Dermis blood vessel endothelial cell (primary cell): ENCODE measurements at places on chromosomes 1 and 21. TPM values are rescaled to one million over a fixed set of nuclear protein-coding genes. Genes with fewer than 3 reads are reported as not detected.
A peak's percentile ranks its signal among the peaks of the same experiment; 100 is the strongest.

GRCh38 chr1:59880735-59881134 lies 45.8 kb downstream of the CYP2J2 start:
- no peak for DNase-seq

- no peak for DNase-seq
Observed at GRCh38 chr21:42564561-42564971, 50.9 kb downstream of the SLC37A1 start.

DNA sequence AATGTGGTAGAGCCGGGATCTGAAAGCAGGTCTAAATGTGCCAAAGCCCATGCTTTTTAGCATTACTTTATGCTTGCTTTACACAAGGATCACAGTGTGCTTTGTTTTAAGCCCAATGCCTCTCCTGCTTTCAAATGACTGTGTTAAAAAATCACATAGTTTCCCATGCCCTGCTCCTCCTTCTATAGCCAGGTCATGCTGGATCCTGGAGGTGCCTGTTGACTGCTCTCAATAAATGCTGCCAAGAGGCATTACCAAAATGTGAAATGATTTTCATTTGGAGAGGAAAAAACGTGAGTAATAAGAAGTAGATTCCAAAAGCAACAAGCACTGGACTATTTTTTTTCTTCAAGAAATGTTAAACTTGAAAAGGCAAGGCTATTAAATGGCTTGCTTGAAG lies 420.7 kb upstream of the USP24 start:
- DNase-seq: no peak

GRCh38 chr21:32666258-32666657 lies 54.1 kb upstream of the CFAP298 start:
- DNase-seq: no peak

DNA sequence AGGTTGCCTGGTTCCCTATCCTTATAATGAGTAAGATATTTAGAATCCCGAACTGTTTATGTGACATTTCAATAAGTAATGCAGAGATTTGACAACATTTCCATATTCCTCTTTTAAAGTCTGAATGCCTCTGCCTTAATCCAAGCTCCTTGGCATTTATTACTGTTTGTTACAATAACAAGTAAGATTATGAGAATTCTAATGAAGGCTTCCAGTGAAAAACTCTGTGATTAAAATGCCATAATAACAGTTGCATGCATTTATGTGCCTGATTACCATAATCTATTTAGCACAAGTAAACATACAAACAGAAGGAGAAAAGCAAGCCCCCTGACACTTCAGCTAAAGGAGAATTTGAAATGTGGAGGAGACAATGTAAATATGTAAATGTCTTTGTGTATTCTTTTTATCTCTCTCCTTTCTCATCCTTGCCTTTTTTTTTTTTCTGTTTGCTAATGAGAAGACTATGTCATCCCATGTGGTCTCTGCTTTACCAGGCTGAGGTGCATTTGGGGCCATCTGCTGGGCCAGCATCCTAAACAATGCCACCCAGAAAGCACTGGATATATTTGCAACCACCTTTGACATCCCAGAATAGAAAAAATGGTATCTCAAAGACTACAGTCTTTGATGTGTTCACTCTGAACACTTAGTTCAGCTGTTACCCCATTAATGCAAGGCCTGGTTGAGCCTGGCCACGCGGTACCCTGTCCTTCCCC lies 17.2 kb upstream of the OLIG2 start:
- no peak for DNase-seq

- no peak for DNase-seq
Observed at GRCh38 chr1:203507759-203508158, 13.8 kb downstream of the OPTC start.

- DNase-seq: peak; percentile 77
Observed at GRCh38 chr1:159817276-159818041, 9.2 kb upstream of the SLAMF8 start.

DNA sequence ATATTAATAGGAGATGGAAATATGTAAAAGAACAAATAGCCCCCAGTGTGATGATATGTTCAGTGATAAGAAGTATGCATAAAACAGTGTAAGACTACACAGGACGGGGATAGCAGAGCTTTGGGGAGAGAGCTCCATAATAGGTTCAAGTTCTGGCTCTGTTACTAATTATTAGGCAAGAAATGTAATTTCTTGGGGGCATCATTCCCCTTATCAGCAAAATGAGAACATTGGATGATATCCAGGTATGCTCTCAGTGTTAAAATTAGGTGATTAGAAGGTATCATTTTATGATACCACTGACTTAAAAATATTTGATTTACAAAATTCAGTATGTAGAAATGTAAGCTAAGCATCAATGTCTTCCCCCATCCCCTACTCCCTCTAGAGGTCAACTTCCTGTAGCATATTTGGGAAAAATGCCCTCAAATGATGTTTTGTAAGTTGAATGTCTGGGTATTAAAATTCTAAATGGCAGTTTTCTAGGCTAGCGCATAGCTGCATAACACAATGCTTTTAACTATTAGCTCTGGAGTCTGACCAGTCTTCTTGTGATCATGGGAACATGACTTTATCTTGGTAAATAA lies 585.7 kb upstream of the CAMK1G start:
- peak; percentile 32 for DNase-seq

GRCh38 chr1:168505006-168505405 lies 38.8 kb downstream of the XCL2 start:
- no peak for DNase-seq

DNA sequence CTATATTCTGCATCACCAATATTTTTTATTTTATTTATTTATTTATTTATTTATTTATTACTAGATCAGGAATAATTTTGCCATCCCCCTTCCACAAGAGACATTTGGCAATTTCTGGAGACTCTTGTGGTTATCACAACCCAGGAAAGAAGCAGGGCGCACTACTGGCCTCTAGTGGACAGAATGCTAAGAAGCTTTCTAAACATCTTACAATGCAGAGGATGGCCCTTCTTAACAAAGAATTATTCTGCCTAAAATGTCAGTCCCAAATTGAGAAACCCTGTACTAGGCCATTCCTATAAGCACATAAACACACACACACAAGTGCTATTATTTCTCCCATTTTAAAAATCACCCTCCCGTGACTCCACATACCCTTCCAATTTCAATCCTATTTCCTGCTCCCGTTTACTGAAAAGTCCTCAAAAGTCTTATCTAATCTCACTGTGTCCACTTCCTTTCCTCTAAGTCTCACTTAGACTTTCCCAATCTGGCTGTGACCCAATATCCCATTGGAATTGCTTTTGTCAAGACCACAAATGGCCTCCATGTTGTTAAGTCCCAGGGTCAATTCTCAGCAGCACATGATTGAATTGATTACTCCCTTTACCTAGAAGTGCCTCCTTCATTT lies 43.7 kb upstream of the RNF11 start:
- DNase-seq: peak; percentile 85

GRCh38 chr1:67559222-67559700 lies 125.7 kb upstream of the GADD45A start:
- DNase-seq: no peak

GRCh38 chr21:46229133-46229922 lies 754 bp upstream of the LSS start:
- no peak for DNase-seq

DNA sequence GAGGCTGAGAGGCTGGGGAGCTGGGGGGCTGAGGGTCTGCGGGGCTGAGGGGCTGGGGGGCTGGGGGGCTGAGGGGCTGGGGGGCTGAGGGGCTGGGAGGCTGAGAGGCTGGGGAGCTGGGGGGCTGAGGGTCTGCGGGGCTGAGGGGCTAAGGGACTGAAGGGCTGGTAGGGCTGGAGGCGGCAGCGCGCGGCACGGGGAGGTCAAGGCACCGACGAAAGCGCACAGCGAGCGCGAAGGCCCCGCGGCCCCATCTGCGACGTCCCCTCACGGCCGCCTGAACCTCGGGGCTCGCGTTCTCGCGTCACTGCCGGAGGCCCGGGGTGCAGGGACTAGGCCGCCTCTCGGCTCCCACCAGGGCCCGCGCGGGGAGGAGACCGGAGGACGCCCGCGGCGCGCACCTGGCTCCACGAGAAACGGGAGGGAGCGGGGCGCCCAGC lies 356 bp downstream of the INTS11 start:
- no peak for DNase-seq

GRCh38 chr1:67580691-67581403 lies 104.2 kb upstream of the GADD45A start:
- no peak for DNase-seq

DNA sequence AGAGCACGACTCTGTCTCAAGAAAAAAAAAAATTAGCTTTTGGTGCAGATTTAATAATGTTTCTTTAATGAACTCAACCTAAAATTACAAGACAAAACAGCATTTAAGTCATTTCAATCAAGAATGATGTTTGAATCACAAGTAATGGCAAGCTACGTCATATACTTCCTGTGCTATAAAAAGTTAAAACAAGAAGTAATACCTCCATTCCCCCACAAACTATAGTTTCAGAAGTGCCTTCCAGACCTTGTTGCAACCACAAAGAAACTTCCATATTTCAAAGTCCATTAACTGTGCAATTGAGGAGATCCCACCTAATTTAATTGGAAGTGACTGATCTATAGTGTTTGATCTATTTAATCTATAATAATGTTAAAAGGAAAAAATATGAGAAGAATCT lies 15.1 kb downstream of the NRDC start:
- no peak for DNase-seq

DNA sequence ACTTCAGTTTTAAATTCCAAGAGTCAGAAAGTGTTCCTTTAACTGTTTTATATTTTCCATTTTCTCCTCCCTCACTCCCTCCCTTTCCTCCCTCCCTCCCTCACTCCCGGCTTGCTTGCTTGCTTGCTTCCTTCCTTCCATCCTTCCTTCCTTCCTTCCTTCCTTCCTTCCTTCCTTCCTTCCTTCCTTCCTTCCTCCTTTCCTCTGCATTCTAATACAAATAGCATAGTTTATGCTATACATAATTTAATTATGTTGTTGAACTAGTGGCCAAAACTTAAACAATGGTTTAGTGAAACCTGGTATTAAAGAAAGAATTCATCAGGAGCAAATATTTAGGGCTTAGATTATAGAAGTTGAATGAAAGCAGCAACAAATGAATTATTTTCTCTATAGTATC lies 188.5 kb upstream of the OLFM3 start:
- no peak for DNase-seq

DNA sequence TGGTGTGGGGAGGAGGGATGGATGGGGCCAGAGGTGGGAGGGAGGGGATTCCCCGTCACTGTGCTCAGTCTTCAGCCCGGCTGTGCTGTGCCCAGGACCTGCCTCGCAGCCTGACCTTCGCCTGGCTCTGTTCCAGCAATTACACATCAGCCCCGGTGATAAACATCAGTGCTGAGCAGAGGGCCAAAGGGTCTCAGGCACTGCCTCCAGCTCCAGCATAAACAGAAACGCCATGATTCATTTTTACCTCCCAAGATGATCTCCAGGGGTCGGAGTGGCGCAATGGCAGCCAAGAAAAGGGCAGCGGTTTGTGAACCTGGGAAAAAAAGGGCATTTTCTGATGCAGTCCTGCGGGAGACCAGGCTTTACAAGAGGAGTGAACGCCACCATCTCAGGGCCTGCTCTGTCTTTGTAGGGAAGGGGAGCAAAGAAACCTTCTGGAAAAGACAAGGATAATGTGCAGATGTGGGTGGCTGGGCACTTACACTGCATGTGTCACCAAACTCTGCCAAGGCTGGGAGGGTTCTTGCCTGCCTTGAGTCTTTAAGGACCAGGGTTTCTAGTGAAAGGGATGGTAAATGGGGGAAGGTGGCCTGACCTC lies 28.1 kb downstream of the SHISA4 start:
- peak; percentile 96 for DNase-seq

DNA sequence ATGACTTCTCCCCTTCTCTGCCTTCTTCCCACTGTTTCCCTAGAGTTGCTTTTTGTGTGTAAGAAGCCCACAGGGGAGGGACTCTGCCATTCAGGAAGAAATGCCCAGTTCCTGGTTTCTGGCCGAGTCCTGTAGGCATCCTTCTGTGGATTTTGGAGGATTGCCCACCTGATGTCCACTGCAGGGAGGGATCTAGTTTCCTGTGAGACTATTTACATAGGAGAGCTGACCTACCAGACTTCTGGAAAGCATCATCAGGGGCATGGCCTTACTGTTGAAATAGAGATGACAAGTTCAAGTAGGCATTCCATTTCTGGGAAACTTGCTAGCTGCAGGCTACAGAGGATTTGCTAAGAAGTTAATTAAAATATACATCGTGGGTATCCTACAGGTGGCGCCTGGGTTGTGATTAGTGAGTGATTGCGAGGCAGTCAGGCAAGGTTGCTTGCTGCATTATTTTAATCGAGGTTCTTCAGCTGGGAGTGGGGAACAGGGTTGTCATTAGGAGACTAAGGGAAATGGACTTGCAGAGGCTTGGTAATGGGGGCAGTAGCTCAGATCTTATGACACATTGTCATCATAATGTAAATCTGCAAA lies 148.7 kb downstream of the HHAT start:
- no peak for DNase-seq

IVL gene
- not detected in 2 replicates for total RNA-seq

FHAD1 gene
- under 0.01 and 0.23 TPM in 2 replicates for total RNA-seq

IGSF3 gene
- total RNA-seq: 24.8 and 29.4 TPM in 2 replicates

GNG4 gene
- 0.17 and 1.2 TPM in 2 replicates for total RNA-seq

DYRK3 gene
- total RNA-seq: 11.4 and 12.6 TPM in 2 replicates

EFNA3 gene
- total RNA-seq: 1.9 and 2.2 TPM in 2 replicates
